ENCODE measurements at places on chromosomes 12 and 14. TPM values are rescaled to one million over a fixed set of nuclear protein-coding genes. Genes with fewer than 3 reads are reported as not detected.

DNA sequence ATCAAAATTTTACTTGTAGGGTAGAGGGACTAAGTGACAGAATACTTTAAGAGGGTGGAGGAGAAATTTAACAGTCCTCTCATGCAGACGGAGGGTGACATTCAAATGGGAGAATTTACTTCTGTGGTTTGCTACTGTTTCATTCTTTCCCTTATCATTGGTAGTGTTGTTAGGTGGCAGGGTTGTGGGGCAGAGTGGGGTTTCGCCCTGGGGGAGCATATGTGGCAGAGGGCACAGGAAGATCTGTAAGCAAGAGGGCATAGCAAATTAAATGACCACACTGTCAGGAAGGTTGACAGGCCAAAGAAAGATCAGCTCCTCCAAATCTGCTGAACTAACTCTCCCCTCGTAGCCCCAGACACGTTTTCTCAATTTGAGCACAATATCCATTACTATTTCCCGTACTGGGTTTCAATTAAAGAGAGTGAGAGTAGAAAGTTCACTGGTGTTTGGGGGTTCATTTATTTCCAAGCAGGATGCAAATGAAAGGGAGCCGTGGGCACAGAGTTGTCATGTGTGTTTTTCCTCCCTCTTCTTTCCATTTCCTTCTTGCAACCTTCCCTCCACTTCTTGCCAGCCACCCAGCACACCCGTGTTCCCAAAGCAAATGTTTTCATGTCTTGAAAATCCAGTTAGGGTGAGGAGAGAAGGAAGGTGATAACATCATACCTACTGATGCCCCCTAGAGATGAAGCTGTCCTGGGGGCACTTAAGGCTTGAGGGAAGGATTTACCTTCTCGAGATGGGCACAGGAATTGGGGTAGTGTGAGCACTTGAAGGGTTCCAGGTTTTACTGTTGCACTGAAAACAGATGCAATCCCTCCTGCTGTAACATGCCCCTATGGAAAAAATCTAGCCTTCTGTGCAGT is 6.5 kb upstream of the TBX3 start:
- peaks cover 74% of the 10 kb centered on the region for H3K27me3 ChIP-seq
- H3K27ac ChIP-seq, result no peak overlapping the region
- no peak overlapping the region for H3K4me3 ChIP-seq
- H3K36me3 ChIP-seq, result no peaks in the 10 kb centered on the region

- H3K4me3 ChIP-seq, result no peak overlapping the region
- no peaks in the 10 kb centered on the region for H3K4me1 ChIP-seq
- no peaks in the 10 kb centered on the region for H3K27me3 ChIP-seq
- H3K27ac ChIP-seq, result no peak overlapping the region
- DNase-seq, result no peak
Observed at GRCh38 chr12:31001581-31002360, 71.9 kb upstream of the DDX11 start.

GRCh38 chr14:59123975-59124374 is 64.5 kb upstream of the DAAM1 start:
- H3K27ac ChIP-seq, result no peak overlapping the region
- H3K4me1 ChIP-seq, result no peaks in the 10 kb centered on the region
- H3K27me3 ChIP-seq, result peaks cover 20% of the 10 kb centered on the region
- H3K4me3 ChIP-seq, result no peak overlapping the region
- H3K36me3 ChIP-seq, result no peaks in the 10 kb centered on the region

GRCh38 chr12:116927244-116927940 is 16.6 kb downstream of the FBXW8 start:
- H3K4me3 ChIP-seq, result no peak overlapping the region
- peaks cover 29% of the 10 kb centered on the region for H3K4me1 ChIP-seq
- no peaks in the 10 kb centered on the region for H3K27me3 ChIP-seq
- no peak overlapping the region for H3K27ac ChIP-seq
- peaks cover 17% of the 10 kb centered on the region for H3K36me3 ChIP-seq

The OLR1 gene
- not detected for polyA plus RNA-seq

The NCOR2 gene
- 2.4 TPM for polyA plus RNA-seq
